Omental fat pad (tissue), 4 donors: ENCODE measurements at places on chromosomes 12 and 14.

DNA sequence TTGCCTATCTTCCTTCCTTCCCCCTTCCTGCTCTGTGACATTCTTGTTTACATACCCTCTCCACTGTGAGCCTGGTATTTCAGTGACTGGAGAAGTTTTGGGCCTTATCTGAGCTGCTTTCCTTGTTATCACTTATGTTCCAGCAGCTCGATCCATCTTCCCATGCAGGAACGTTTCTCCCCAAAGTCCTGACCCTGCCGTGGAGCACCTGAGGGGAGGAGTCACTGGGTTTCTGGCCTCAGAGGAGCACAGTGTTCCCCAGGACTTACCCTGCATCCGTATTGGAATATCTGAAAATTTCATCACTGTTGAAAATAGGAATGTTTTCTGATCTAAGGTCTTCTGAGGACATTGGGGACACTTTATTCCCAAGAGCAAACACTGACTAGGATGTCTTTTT, 141.8 kb downstream of the CACNA1C start:
- no peak for DNase-seq

- DNase-seq, result no peak
Observed at GRCh38 chr12:4044736-4045730, 171.8 kb upstream of the PARP11 start.

GRCh38 chr14:32913725-32914124, 25.0 kb upstream of the NPAS3 start:
- DNase-seq, result no peak

DNA sequence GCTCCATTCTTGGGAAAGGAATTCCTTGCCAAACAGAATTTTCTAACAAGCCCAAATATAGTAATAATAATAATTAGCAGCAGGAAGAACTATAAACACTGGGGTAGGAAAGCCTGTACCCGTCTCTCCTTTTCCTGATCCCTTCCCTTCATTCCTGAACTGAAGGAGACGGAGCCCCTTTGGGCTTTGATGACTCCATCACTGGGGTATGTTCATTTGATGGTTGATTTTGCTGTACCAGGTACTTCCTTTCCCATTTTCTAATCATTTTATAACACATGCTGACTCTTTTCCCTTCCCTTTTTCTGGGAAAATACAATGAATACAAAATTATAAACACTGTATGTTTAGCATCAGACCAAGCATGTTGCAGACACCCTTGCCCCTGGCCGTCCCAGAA, 3.6 kb upstream of the RCOR1 start:
- no peak for DNase-seq

DNA sequence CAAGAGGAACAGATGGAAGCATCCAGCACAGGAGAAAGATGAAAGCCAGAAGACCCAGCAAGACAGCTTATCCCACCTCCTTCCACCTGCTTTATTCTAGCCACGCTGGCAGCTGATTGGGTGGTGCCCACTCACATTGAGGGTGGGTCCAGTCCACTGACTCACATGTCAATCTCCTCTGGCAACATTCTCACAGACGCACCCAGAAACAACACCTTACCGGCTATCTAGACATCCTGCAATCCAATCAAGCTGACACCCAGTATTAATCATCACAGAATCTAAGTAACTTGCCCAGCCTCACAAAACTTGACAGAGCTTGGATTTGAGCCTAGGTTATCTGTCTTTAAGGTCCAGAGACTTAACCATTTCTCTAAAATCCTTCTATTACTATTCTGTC, 208.9 kb downstream of the PAH start:
- no peak for DNase-seq

GRCh38 chr12:87280893-87281292, 748.3 kb downstream of the C12orf50 start:
- DNase-seq, result no peak

DNA sequence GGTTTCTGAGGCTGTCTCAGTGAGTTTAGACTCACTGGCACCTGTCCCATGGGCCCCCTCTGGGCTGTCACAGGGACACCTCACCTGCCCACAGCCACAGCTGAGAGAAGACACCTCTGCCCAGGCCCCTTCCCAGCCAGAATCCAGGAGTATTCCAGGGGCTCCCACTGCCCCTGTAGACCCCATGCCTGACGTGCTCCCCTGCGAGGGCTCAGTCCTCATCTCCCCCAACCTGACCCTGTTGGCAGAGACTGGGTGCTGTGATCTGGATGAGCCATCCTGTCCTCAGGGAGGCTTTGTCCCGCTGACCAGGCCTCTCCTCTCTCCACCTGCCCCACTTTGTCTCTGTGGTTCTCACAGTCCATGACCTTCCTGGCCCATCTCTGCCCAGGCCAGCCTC, 89.4 kb downstream of the DHRS2 start:
- no peak for DNase-seq

GRCh38 chr14:104599446-104599845, 5.1 kb downstream of the TMEM179 start:
- no peak for DNase-seq

DNA sequence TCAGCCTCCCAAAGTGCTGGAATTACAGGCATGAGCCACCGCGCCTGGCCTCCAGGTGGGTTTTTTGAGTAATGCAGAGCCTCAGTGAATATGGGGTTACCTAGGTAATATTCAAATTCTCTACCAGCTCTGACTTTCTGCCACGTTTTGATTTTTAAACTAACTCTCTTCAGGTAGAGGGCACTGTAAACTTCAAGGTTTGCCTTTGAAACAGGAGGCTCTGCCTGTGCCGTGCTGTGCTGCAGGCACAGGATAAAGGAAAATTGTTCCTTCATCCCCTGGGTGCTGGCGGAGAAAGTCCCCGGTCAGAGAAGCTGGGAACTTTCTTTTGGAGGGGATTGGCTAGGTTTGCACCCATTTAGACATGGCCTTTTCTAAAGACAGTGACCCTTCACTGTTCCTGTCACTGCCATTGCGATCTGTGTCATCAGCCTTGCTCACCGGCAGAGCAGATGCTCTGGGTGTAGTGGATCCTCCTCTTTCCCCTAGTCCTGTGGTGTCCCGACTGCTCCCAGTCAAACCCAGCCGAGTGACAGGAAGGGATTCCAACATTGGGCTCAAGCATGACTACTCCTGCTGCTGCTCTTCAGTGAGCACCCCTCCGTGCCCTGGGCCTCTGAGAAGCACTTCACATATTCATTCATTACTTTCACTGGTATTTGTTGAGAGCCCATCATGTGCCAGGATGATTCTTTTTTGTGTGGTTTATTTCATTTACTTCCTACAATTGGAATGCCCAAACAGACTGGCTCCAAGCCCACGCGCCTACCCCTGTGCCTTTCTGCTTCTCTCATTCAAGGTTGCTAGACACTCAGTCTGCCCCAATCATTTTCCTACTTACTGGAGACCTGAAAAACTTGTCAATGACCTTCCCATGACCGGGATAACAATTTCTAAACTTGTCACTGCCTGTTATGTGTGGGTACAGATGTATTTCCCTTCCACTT, 103.6 kb downstream of the TMEM30B start:
- no peak for DNase-seq
